ENCODE measurements at places on chromosomes 3 and 15.

DNA sequence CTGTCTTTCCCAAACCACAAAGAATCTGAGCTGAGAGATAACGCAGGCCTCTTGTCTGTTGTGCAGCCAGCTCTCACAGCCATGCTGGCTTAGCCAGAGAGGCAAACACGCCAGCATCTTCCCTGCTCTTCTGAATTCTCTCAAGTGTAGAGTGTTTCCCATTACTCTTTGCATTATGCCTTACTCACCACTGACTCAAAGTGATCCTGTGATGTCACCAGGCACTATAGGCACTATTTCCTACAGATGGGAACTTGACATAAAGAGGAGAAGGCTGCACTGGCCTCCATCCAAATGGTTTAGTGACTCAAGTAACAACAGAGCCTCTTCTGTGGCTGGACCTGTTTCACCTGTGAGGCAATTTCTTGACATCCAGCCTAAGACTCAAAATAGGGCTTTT is 44.4 kb downstream of the PDZRN3 start:
- no peak for DNase-seq

DNA sequence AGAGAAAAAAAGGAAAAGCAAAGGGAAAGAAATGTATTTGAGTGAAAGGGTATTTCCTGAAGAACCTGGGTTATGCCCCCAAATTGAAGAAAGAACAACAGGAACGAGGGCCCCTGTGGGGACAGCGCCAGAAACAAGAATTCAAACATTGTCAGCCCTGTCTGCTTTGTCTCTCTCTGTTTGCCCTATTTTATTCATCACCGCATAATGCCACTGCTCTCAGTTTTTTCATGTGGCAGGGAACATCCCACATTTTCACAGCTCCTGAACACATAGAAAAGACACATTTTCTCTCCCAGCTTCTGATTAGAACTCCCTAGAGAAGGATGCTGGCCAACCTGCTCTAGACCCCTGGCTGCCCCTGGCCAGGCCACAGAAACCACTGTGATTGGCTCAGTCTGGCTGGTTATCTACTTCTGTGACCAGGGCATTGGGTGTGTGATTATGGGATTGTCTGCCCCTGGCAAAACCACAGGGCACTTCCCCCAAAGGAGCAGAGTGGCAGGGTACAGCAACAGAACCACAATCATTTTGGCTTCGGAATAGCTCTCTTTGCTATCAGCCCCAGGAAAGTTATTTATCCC is 31.3 kb upstream of the CCDC54 start:
- no peak for DNase-seq

DNA sequence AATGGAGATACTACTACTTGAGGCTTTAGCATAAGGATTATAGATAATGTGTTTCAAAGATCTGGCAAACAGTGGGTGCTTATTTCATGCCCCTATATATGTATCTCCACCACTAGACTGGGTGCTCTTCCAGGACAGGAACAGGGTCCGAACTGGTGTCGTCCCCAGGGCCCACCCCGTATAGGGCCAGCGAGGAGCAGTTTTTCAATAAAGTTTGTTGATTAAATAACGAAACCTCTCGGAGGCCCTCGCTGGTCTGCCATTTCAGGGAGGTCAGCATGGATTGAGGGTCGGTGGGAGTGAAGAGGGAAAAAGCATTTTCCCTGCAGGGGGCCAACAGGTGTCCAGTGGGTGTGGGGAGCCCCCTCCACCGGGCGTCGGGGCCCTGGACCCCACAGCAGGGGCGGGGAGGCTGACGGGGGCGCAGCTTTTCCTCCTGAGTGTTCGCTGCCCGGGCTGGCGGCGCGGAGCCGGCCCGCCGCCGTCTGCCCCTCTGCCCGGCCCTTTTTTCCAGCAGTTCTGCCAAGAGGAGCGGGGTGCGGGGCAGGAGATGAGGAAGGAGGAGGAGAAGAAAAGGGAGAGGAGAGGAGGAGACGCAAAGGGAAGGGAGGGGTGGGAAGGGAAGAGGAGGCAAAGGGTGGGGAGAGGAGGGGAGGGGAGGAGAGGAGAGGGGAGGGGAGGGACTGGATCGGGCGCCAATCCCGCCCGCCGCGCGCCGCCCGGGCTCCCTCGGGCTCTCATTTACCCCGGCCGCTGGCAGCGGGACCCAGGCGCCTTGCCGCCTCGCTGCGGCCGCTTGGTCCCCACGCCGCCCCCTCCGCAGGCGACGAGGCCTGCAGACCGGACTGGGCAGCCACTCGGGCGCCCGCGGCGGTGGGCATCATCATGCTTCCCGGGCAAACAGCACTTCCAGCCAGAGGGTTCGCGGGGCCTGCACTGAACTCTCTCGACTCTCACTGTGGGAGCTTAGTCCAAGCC is 66.3 kb downstream of the ISG20 start:
- no peak for DNase-seq

DNA sequence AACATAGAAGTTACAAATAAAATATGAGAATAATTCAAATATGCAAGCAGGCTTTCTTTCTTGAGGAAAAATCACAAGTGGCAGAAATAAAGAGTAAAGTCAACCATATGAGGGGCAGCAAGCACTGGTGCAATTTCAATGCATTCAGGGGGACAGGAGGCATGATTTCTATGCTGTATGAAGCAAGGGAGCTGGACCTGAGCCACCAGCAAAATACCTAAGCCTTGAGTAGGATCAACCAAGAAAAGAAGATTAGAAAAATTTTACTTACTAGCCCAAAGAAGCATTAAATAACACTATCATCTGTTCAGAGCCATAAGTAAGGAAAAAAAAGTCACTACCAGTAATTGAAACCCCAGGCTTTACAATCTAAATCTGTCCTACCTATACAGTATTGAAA is 6.3 kb downstream of the ADGRG7 start:
- DNase-seq, result no peak

DNA sequence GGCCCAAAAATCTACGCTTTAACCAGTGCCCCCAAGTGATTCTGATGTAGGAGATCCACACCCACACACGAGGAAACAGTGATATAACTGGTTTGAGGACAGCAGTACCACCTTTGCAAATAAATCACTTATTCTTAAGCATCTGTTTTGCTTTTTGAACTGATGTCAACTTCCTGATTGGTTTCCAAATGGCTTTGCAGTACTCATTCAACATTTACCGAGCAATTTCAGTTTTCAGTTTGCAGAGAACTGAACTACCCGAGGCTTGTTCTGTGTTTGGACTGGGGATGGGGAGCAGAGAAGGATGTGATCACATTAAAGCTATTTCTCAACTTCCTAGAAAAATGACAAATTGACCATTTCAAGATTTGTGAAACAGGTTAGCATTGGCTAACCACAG is 1.1 kb upstream of the GYG1 start:
- no peak for DNase-seq

DNA sequence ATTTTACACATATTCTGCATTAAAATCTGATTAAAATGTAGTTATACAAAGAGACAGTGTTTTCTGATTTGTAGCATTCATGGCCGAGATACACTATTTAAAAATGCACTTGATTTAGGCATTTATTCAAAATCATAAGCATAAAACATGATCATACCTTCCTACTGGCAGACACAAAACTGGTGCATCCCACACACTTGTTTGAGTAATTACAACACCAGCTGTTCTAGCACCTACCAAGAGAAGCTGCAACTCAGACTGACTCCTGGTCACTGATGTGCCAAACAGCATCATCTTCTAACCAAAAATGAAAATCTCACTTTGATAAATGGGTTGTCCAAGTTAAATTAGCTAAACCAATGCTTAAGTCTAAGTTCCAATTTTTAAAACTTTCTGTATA is 262.7 kb upstream of the NSMCE3 start:
- DNase-seq, result no peak

DNA sequence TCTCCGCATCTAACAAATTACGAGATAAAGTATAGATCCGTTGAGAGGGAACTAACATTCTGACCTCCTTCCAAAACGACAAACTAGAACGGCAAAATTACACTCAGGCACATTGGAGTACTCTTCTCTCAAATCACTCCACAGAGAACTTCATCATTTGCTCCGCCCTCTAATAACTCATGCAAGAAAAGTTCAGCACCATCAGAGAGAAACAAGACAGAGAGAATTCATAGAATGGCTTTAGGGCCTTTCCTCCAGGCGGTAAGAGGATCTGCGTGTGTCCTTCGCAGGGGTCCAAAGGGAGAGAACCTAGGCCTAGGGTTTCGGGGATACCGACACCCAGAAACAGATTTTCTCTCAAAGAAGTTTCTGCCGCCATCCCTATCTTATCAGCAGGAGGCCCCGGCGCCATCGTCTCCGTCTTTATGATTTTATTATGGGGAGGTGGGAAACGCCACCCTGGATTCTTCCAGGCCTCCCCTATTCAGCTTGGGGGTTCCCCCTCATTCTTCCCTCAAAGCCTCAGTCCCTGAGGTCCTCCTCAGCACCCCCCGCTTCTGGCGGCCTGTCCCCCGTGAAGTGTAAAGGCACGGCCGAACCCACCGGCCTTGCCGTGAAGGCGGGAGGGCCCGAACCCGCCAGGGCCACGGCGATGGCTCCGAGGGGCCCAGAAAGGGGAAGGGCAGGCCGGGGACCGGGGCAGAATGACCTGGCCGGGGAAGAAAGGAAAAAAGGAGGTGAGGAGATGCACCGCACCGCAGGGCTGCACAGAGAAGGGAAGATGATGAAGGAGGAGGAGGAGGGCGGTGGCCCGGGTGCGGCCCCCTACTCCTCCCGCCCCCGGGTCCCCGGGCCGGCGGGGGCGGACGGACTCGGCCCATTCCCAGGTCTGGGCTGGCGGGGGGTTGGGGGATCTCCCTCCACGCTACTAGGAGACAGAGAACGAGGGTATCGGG is 768 bp downstream of the UBXN7 start:
- DNase-seq, result peak; percentile 26

- DNase-seq, result no peak
These were observed 236.6 kb downstream of the SATB1 start for GRCh38 chr3:18188491-18188890.

DNA sequence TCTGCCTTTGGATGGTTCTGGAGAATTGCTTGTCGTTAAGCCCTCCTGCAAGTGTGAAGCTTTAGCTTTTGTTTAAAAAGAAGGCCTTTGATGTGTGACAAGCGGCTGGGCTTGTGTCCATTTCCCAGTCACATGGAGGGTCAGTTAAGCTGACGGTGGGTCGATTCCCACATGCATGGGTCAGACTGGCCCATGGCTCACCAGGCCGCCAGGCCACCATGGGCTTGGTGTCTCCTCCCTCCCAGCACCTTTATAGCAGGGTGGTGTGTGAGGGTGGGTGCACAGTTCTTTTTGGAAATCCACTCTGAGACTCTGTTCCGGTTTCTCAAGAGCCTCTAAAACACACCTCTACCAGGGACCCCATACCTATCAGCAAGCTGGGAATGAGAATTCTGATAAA is 67.2 kb downstream of the SCN5A start:
- DNase-seq, result no peak

DNA sequence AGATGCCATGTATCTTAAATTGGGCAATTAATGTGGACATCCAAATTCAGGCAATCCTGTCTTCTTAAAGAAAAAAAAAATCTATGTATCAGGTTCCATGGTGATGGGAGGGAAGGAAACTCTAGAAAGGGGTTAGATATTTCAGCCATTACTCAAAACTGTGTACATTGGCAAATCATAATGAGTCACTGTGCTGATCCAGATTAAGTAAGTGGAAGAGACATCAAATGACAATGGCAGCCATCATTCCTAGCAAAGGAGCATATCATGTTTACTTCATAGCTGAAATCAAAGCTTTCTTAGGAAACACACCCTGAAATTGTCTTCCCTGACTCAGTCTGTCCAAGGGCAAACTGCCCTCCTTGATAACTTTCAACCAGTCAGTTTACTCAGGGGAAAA is 713.3 kb upstream of the GBE1 start:
- no peak for DNase-seq

GRCh38 chr15:73518180-73518862 is 75.4 kb downstream of the REC114 start:
- no peak for DNase-seq

DNA sequence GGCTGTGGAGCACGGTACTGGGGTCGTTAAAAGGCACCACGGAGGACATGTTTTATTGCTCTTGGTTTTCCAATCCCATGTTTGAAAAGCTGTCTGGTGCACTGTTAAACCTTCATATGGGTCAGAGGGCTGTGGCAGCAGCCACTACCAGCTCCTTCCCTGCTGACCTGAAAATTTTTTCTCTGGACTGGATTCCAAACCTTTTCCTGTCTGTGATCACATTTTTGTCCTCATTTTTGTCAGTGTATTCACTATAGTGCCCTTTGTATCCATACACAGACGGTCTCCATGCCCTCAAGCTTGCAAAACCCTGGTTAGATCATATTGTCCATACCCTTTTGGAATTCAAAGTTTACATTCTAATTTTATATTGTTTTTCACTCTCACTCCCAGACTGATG is 70.5 kb downstream of the NME9 start:
- DNase-seq, result no peak

DNA sequence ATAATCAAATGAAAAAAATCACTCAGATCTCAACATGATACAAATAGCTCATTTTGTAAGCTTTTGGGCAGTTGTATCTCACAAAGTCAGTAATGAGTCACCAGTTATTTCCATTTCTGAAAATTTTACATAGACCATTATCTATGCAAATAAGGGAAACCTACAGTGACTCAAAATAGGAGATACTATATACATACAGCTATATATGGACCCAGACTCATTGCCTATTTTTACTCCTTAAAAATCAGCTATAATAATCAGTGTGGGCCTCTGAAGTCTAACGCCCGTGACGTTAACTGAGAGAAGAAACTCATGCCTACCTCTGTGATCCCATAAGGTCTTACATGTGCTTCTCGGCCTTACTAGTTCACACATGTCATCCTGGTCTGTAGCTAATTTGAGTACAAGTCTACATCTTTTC is 31.6 kb downstream of the LRIG1 start:
- no peak for DNase-seq

DNA sequence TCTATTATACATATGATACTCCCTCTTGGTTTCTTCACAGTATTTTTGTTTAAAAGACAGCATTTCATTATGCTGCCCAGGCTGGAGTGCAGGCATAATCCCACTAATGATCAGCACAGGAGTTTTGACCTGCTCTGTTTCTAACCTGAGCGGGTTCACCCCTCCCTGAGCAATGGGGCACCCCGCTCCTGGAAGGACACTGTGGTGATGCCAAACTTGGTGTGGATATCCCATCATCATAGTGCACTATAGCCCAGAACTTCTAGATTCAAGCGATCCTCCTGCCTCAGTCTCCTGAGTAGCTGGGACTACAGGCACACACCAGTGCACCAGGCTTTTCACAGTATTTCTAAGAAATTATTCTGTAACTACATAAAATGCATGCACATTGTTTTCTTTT is 14.9 kb downstream of the COLQ start:
- no peak for DNase-seq

DNA sequence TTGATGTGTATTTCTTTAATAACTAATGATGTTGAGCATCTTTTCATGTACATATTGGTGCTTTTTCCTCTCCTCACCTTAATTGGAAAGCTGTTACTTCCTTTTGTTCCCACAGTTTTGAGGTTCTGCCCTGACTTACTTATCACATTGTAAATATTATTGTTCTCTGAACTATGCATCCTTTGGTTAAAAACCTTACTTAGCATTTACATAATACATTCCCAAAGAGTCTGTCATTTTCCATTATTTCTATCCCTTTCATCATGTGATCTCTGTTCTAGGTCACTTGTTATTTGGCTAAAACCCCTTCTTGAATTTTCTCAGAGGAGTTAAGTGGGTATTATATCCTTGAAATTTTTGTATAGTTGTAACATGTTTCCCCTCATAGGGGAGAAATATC is 33.0 kb downstream of the SLC12A6 start:
- DNase-seq, result no peak

- peak; percentile 95 for DNase-seq
These were observed 17.0 kb downstream of the TGM5 start for GRCh38 chr15:43249699-43250203.

Data from SIG-M5 (cell line).